ENCODE measurements at places on chromosomes 1 and 21. TPM values are rescaled to one million over a fixed set of nuclear protein-coding genes. Genes with fewer than 3 reads are reported as not detected.

GRCh38 chr21:46125846-46126301, 28.0 kb downstream of the COL6A2 start:
- DNase-seq: peak; percentile 16

DNA sequence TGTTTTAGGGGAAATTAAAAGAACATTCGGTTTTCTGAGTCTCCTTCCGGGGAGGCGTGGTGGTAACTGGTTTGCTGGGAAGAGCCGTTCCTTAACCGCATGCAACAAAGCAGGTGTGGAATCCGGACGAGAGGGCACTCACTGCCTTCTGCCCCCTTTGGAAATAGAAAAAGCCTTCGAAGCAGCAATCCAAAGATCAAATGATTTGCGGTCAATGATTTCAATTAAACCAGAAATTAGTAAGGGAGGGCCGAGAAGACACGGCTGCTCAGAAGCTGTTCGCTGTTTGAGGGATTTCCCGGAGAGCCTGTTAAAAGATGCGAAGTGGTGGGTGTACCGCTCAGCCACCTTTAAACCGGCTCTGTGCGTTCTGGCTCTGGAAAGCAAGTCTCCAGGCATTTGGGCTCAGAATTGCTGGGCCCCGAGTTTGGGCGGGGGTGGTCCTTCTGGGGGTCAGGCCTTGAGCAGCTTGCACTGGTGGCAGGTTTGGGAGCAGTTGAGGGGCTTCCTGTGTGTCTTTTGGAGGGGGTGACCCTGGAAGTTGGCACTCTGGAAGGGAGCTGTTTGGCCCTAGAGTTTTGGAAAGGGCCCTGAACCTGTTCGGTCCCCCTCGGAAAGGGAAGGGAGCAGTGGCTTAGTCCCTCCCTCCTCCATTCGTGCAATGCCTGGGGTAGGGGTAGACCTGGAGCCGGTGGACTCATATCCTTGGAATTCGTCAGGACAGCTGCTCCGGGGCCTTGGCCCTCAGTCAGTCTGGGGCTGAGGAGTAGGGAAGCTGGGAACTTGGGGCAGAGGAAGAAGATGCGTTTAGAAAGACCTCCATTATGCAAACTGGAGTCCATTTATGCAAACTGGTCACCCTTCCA, 3.1 kb downstream of the SIM2 start:
- DNase-seq: no peak

GRCh38 chr21:44999428-44999971, 59.7 kb downstream of the SLX9 start:
- DNase-seq: no peak

Gene C1QC
- 457 TPM for total RNA-seq

GRCh38 chr1:116741836-116742565, 12.2 kb upstream of the CD2 start:
- DNase-seq: no peak

Gene GJA8
- not detected for total RNA-seq

DNA sequence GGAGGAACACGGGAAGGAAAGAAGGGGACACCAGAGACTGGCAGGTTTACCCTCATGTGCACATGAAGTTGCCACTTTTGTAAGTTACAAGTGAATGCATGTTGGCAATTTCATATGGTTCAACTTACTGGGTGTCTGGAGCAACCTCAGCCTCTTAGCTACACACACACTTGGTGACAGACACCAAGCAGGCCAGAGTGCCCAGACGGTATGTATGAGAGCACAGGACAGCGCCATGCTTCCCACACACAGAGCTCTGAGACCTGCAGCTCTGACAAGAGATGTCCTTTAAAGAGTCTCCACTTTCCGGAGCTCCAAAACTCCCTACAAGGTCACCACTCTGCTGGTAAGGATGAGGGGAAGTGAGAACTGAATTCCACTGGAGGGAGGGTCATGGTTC, 1.9 kb upstream of the TRABD2B start:
- DNase-seq: no peak

DNA sequence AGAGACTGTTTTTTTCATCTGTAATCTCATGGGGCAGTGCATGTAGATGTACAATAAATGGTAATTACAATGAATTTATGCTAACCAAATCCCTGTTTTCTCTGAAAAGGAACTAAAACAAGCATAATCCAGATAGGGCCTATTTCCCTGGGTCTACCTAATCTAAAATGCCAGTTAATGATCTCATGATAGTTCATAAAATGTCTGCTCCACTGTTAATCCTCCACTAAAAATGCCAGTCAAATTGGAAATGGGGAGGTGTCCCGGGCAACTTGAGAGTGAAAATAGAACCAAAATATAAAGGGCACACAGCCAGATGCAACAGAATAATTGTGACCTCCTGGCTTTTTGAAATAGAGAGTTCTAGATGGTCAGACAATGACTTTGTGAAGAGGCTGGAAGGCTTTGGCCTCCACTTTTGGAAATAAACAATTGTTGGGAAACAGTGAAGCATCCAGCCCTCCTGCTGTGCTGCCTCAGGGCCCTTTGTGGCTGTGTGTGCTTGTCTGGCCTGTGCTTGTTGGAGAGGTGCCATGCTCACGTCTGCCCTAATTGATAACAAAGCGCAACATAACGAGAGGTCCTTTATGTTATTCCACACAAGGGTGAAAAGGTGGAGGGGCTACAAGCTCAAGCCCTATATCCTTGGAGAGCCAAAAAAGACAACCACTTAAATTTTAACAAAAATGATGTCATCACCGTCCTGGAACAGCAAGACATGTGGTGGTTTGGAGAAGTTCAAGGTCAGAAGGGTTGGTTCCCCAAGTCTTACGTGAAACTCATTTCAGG, 97.7 kb downstream of the ATP5PO start:
- DNase-seq: no peak

GRCh38 chr1:161096015-161096414, 2.1 kb upstream of the KLHDC9 start:
- DNase-seq: no peak

DNA sequence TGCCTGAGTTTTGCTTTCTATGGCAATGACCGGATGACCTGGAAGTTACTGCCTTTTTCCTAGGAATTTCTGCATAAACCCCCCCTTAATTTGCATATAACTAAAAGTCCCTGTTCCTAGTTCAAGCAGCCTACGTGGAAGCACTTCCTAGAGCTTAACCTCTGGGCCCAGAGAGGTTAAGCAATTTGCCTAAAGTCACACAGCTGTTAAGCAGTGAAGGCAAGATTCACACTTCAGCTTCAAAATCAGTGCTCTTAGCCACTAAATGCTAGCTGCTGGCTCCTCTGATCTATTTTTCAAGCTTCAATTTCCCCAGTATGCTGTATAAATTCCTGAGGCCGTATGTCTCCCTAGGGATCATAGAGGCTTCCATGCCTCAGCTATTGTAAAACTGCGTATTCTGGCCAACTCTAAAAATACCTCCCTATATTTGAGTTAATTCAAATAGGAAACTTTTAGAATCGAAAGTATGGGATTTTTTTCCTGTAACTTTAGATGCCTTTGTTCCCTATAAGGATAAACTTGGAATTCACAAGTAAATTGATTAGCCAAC, 53.1 kb upstream of the CD5L start:
- DNase-seq: no peak

Gene TNFRSF14
- 42.1 TPM for total RNA-seq

DNA sequence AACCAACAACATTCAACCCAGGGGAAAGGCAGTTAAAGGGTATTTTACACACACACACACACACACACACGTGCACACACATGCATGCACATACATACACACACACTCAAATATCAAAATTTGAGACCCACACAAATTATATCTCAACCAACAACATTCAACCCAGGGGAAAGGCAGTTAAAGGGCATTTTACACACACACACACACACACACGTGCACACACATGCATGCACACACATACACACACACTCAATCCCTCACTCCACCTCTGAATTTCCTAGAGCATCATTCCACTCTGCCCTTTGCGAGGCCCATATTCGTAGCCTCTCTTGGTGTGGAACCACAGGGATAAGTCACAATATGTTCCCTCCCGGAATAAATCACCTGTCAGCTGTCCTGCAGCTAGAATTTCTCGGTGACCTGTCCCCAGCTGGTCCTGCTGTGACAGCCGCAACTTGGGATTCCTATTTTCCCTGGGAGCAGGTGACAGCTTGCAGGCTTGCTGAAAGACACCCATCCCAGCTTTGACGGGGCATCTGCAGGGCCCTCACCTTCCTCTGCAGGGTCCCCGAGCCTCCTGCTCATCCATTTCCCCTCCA, 122.7 kb downstream of the PSMG1 start:
- no peak for DNase-seq

- DNase-seq: no peak
These were observed 9.7 kb upstream of the PRELP start for GRCh38 chr1:203465948-203466347.

- no peak for DNase-seq
These were observed 45.9 kb downstream of the ZNF697 start for GRCh38 chr1:119602169-119602568.

DNA sequence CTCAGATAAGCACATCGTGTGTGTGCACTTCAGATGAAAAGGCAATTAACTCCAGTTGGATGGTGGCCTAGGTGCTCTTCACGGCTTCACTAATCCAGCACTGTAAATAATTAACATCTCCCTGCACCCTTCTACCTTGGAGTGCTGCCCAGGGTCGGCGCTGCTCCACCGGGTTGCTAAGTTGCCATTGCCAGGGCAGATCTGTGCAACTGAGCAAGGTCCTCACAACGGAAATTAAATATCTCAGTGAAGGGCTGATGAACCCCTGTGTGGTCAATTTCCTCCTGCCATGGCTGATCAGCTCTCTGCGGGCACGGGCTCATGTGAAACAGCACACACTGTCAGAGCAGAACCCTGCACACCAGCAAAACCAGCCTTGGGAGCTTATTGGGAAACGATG, 63.2 kb downstream of the SYDE2 start:
- no peak for DNase-seq

Gene SPATA46
- total RNA-seq: not detected

- DNase-seq: no peak
These were observed 111.6 kb downstream of the ITSN1 start for GRCh38 chr21:33753886-33754285.
